ENCODE measurements at places on chromosomes 4 and X.
A peak's percentile ranks its signal among the peaks of the same experiment; 100 is the strongest.

DNA sequence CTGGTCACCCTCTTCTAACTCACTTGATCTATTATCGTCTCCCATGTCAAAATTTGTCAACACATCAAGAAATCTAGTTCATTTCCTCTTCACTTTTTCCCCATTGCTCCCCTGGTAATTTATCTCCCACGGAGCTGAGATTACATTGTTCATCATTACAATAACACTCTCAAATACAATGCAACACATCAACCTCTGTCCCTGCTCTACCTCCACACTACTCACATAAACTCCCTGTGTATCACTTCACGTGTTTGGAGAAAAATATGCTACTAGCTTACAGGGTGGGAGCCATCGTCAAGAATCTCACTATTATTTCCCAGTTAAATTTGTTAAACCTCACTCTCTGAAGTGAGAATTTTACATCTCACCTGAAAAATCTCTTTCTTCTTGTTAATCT, 1006.4 kb downstream of the ARAP2 start:
- no peak for DNase-seq

DNA sequence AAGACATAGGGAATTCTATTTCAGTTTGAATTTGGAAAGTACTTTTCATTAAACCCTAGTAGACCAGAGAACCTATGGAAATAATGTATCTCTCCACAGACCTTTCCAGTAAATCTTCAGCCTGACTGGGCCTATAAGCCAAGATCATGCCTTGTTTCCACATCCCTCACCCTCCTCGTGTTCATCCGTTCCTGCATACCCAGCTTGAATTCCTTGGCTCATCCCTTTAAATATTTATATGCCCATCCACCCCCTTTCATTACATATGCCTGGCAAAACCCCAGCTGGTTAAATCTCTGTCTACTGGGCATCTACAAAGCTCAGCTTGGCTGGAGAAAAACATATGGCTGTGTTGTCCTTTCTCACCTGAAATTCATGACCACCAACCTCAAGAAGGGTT, 32.4 kb downstream of the SLC2A9 start:
- no peak for DNase-seq

- DNase-seq: no peak
These were observed 10.9 kb downstream of the MAD2L1 start for GRCh38 chr4:120055795-120056194.

DNA sequence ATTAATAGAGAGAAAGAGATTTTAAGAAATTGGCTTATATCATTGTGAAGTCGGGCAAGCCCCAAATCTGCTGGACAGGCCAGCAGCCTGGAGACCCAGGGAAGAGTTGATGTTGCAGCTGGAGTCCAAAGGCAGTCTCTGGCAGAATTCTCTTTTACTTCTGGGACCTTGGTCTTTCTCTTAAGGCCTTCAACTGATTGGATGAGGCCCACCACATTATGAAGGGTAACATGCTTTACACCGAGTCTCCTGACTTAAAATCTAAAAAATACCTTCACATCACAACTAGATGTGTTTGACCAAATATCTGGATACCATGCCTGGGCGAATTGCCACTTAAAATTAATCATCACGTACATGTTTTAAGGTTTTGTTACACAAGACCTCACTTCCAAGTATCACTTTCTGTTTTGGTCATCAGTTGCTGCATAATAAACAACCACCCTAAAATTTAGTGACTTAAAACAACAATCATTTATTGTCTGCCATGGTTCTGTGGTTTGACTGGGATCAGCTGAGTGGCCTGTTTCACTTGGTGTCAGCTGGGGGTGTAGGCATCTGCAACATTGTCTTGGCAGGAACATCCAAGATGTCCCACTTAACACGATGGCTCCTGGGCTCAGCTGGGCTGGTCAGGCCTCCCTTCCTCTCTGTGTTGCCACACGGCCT, 3.4 kb downstream of the CD38 start:
- no peak for DNase-seq

- peak; percentile 51 for DNase-seq
These were observed 37.0 kb upstream of the ATP6AP2 start for GRCh38 chrX:40543661-40544328.

DNA sequence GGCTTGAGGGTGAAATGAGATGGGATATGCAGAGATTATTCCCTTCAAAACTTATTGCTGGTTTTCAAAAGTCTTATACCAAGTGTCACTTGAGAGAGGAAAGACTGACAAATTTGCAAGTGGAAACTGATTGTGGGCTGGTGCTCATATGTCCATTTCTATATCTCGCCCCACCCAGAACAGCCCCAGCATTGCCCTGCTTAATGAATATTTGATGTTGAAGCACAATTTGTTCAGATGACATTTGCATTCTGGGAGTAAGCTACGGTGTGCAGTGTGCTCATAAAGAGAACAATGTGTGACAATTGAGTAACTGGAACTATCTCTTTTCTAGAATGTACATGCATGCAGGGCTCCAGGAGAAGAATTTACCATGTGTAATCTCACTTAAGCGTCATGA, 223.5 kb upstream of the TRPC5 start:
- no peak for DNase-seq

Measured in fibroblast of skin of right quadriceps (primary cell).